Thyroid gland (tissue), 4 donors: ENCODE measurements at places on chromosomes 6 and 20. TPM values are rescaled to one million over a fixed set of nuclear protein-coding genes. Genes with fewer than 3 reads are reported as not detected.

Gene CLDN20
- not detected for total RNA-seq

Gene GMPR
- total RNA-seq = 2.8 TPM

Gene FBXO30
- total RNA-seq = 19.8 TPM

Gene PLEKHG1
- total RNA-seq = 19.9 TPM

Gene CDSN
- not detected for total RNA-seq

Gene ZBTB46
- 15.9 TPM for total RNA-seq

DNA sequence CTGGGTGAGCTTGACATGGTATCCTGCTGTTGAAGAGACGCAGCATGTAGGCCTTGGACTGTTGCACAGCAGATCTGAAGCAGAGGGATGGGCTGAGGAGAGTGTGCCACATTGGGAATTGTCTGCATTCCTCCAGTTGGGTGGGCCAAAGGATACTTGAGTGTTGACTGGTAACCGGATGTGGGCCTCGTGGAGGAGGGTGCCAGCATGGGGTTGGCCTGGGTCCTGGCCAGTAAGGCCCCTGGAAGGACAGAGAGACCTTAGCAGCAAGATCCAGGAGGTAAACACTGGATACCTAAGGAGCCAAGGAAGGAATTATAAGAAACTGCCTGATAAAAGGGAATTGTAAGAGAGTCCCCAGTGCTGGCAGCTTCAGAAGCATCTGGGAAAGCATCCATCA is 76.9 kb downstream of the FIG4 start:
- no peaks in the 10 kb centered on the region for H3K27me3 ChIP-seq
- no peaks in the 10 kb centered on the region for H3K36me3 ChIP-seq
- H3K27ac ChIP-seq = no peak overlapping the region
- no peak overlapping the region for H3K4me3 ChIP-seq
- no peak for DNase-seq

DNA sequence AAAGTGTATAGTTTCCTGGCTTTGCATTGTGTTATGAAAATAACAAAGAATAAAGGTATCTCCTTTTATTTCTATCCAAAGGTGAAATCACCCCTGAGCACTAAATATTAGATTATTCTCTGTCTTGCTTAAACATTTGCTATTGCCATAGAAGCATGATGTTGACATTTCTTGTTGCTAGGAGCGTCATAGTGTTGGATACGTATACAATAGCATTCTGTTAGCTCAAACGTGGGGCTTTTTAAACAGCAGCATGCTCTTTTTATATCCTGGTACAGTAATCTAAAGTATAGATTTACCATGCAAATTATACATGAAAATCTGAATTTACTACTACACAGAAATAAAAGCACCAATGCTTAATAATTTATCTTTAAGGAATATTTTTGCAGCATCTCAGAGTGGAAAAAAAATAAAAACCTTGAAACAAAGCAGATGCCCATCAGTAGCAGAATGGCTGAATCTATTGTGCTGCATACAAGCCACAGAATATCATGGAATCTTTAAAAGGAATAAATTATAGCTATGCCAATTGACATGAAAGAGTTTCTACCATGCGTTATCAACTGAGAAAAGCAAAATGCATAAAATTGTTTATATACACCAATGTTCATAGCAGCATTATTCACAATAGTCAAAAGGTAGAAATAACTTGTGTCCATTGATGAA is 9.6 kb upstream of the HSF2 start:
- H3K27ac ChIP-seq = no peak overlapping the region
- H3K36me3 ChIP-seq = no peaks in the 10 kb centered on the region
- H3K4me3 ChIP-seq = no peak overlapping the region
- H3K27me3 ChIP-seq = peaks cover 5% of the 10 kb centered on the region

DNA sequence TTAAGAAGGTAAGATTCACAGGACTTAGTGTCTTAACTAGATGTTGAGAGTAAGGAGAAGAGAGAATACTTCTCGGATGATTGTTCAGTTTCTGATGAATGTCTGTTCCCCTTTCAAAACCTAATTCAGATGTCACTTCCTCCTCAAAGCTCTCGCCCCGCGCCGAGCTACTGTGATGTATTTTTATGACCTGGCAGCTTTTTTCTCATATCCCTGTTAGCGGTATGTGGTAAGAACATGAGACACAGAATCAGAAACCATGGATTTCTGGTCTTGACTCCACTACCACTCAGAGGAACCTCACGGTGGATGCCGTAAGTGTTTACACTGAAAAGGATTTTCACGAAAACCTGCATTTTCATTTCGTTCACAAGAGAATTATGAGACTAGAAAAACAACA is 48.4 kb downstream of the CEP43 start:
- no peak for DNase-seq
- H3K4me1 ChIP-seq = peaks cover 12% of the 10 kb centered on the region
- H3K27ac ChIP-seq = no peak overlapping the region
- no peaks in the 10 kb centered on the region for H3K36me3 ChIP-seq
- H3K27me3 ChIP-seq = no peaks in the 10 kb centered on the region

DNA sequence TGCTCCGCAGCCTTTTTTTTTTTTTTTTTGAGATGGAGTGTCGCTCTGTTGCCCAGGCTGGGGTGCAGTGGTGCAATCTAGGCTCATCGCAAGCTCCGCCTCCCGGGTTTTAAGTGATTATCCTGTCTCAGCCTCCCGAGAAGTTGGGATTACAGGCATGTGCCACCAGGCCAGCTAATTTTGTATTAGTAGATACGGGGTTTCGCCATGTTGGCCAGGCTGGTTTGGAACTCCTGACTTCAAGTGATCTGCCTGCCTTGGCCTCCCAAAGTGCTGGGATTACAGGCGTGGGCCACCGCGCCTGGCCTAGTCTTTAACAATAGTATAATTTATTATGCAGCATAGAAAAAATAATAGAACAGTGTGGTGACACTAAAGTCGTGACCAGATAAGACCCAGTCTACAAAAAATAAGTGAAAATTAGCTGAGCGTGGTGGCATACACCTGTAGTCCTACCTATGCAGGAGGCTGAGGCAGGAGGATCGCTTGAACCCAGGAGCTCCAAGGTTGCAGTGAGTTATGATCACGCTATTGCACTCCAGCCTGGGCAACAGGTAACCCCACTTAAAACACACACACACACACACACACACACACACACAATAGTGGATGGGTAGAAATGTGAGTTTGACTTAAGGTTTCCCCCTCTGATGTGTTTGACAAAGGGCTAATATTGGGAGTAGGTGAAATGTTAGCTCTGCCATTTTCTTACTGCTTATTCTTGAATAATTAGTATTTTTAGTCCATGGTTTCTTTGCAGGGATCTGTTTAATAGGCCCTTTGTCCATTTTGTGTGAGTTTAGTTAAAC is 6.5 kb downstream of the PIM1 start:
- H3K27me3 ChIP-seq = no peaks in the 10 kb centered on the region
- peaks cover 21% of the 10 kb centered on the region for H3K4me1 ChIP-seq
- no peak overlapping the region for H3K4me3 ChIP-seq
- DNase-seq = no peak

DNA sequence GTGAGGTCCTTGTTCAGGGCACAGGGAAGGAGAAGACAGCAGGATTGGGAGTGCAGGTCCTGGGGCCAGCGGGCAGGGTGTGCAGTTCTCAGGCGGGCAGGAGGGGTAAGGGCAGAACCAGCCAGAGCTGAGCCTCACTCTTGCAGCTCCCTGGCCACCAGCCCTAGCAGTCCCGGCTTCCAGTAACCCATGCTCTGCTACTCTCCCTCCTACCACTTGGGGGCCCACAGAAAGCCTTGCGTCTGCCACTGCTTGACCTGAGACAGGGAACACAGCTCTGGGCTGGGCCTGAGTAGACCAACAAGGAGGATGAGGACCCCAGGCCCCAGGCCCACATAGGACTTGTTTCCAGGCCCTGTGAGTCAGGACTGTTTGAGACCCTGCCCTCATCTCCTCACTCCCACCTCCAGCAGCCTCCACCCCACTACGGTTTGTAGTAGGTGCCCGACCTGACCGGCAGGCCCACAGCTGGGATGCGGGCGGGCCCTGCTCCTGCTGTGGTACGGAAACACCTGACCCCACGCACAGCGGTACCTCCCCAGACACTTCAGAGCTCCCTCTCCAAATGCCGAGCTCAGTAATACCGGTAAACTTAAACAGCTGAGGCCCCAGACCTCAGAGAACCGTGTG is 39.2 kb downstream of the KCNK5 start:
- no peaks in the 10 kb centered on the region for H3K27me3 ChIP-seq
- DNase-seq = peak; percentile 82
- H3K4me1 ChIP-seq = peaks cover 45% of the 10 kb centered on the region
- H3K36me3 ChIP-seq = peaks cover 7% of the 10 kb centered on the region
- H3K4me3 ChIP-seq = no peak overlapping the region

- DNase-seq = peak; percentile 36
- H3K4me1 ChIP-seq = no peaks in the 10 kb centered on the region
- no peak overlapping the region for H3K27ac ChIP-seq
- peak overlapping the region; percentile 93 for H3K4me3 ChIP-seq
- H3K36me3 ChIP-seq = no peaks in the 10 kb centered on the region
- no peaks in the 10 kb centered on the region for H3K27me3 ChIP-seq
These were observed 912 bp downstream of the SNRNP48 start for GRCh38 chr6:7590918-7591302.

GRCh38 chr20:37529968-37530600 is 2.4 kb upstream of the BLCAP start:
- H3K27me3 ChIP-seq = no peaks in the 10 kb centered on the region
- no peak overlapping the region for H3K4me3 ChIP-seq
- H3K4me1 ChIP-seq = peaks cover 16% of the 10 kb centered on the region
- H3K36me3 ChIP-seq = no peaks in the 10 kb centered on the region
- no peak overlapping the region for H3K27ac ChIP-seq
- no peak for DNase-seq

- DNase-seq = no peak
- H3K27me3 ChIP-seq = no peaks in the 10 kb centered on the region
- H3K36me3 ChIP-seq = no peaks in the 10 kb centered on the region
- H3K27ac ChIP-seq = no peak overlapping the region
- no peaks in the 10 kb centered on the region for H3K4me1 ChIP-seq
- H3K4me3 ChIP-seq = no peak overlapping the region
These were observed 29.5 kb downstream of the ZNF334 start for GRCh38 chr20:46483879-46484278.

- no peaks in the 10 kb centered on the region for H3K4me1 ChIP-seq
- no peak overlapping the region for H3K27ac ChIP-seq
These were observed 24.7 kb downstream of the RALGAPB start for GRCh38 chr20:38497246-38497935.

GRCh38 chr20:17843246-17844132 is 125.1 kb downstream of the SNX5 start:
- H3K27me3 ChIP-seq = no peaks in the 10 kb centered on the region
- no peaks in the 10 kb centered on the region for H3K36me3 ChIP-seq
- peaks cover 6% of the 10 kb centered on the region for H3K4me1 ChIP-seq
- DNase-seq = peak; percentile 53

DNA sequence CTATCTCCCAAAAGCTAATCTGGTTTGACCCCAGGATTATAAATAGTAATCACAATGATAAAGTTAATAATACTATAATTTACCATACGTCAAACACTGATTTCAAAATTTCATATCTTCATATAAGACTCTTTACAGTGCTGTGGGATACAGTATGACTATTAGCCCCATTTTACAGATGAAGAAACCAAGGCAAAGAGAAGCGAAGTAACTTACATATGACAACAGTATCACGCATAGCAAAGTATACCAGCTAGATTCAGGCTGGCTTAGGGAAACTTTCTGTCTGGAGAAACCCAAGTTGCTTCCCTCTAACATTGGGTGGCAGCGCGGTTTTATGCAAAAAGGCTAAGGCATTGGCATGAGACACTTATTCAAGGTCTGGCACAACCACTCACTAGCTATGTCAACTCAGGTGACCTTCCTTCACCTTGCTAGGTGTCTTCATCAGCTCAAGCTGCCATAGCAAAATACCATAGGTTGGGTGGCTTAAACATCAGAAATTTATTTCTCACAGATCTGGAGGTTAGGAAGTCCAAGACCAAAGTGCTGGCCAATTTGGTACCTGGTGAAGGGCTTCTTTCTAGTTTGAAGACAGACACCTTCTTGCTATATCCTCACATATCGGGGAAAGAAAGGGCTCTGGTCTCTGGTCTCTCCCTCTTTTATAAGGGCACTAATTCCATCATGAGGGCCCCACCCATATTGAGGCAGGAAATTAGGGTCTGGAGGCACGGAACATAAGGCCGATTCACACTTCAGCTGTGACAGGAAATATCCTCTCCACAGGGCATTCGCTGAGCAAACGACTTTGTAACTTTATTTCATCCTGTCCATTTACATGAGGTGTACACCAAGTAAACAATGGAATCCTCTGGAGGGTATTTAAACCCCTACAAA is 22.4 kb upstream of the UTRN start:
- peaks cover 28% of the 10 kb centered on the region for H3K4me1 ChIP-seq
- no peaks in the 10 kb centered on the region for H3K36me3 ChIP-seq
- DNase-seq = no peak
